NB4 (cell line): ENCODE measurements at places on chromosomes 2 and 18.

DNA sequence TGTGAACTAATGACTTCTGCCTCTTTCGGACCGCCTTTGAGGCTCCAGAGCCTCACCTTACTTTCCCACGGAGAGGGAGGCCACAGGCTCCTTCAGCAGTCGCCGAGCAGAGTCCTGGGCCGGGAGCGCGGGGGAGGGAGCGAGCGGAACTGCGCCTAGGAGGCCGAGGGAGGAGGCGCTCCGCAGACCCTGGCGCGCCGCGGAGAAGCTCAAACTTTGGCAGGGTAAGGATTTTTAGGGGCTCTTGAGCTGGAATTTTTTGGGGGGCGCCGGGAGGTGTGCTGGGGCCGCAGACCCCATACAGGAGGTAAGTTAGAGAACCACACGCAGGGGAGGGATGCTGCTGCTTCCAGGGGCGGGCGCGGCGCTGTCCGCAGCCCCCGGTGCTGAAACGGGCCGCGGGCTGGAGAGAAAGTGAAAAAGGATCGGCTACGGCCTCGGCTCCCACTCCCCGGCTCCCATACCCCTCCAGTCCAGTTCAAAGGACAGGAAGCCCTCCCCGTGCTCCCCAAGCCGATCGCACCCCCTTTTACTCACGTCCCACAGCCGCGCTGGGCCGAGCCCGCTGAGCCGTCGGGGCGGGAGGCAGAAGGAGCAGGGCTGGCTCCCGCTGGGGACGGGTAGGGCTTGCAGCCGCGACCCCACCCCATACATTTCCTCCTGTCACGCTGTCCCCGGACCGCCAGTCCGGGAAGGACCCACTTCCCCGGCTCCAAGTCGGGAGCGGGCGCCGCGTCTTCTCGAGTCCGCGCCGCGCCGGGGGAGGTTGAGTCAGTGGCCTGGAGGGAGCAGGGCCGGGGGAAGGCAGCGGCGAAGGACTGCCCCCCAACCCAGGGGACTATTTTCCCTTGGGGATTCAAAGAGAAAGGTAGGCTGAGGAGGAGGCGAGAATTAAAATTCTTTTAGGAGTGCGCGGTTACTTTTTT is at the start of gene CNGA3:
CNGA3 (plus strand) TSS at position 146 of the 926 bp plus-strand sequence. CDS start 23,520 bp downstream, outside the sequence.
- peak; percentile 38 for DNase-seq

DNA sequence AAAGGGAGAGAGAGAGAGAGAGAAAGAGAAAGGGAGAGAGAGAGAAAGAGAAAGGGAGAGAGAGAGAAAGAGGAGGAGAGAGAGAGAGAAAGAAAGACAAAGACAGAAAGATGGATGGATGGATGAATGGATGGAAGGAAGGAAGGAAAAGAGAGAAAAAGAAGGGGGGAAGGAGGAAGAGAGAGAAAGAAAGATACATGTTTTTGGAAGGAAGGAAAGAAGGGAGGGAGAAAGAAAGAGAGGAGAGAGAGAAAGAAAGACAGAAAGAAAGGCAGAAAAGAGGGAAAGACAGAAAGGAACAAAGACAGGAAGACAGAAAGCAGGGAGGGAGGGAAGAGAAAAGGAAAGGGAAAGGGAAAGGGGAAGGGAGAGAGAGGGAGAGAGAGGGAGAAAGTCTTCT is 51.6 kb downstream of the RNU4ATAC start:
- DNase-seq: no peak

DNA sequence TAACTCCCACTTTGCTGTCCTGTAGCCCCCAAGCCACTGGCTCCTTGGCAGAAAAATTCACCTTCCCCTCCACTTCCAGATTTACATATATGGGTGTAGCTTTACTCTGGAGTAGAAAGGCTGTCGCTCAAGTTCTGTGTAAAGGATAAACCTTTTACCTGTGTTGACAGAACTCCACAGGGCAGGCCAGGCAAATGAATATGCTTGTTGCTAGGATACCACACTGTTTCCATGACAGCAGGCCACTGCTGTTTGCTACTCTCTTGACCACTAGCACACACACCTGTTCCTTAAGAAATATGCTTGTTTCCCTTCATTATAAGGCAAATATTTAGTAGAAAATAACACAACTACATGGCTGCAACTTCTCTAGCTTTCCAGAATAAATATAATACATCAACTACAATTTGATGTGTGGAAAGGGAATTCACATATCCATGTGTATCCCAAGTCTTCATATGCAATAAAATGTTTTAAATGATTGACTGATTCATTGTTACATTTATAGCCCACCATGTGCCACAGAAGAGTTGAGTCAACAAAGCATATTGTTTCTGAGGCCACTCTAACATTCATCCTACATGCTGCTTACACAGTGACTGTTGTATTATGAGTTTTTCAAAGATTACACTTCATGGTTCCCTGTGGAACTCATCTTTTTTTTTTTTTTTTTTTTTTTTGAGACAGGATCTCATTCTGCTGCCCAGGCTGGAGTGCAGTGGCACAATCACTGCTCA is 56.2 kb upstream of the ROCK1 start:
- DNase-seq: no peak

- DNase-seq: no peak
Measured at GRCh38 chr2:241638940-241639339, 1.4 kb downstream of the ATG4B start.
